Ureter (tissue), 1 donor: ENCODE measurements at places on chromosomes 6 and 20. TPM values are rescaled to one million over a fixed set of nuclear protein-coding genes. Genes with fewer than 3 reads are reported as not detected.
A peak's percentile ranks its signal among the peaks of the same experiment; 100 is the strongest.

CPNE5 gene
- 3.6 TPM for total RNA-seq

- no peak for DNase-seq
Observed at GRCh38 chr20:48222595-48223180, 437.4 kb upstream of the SULF2 start.

DNA sequence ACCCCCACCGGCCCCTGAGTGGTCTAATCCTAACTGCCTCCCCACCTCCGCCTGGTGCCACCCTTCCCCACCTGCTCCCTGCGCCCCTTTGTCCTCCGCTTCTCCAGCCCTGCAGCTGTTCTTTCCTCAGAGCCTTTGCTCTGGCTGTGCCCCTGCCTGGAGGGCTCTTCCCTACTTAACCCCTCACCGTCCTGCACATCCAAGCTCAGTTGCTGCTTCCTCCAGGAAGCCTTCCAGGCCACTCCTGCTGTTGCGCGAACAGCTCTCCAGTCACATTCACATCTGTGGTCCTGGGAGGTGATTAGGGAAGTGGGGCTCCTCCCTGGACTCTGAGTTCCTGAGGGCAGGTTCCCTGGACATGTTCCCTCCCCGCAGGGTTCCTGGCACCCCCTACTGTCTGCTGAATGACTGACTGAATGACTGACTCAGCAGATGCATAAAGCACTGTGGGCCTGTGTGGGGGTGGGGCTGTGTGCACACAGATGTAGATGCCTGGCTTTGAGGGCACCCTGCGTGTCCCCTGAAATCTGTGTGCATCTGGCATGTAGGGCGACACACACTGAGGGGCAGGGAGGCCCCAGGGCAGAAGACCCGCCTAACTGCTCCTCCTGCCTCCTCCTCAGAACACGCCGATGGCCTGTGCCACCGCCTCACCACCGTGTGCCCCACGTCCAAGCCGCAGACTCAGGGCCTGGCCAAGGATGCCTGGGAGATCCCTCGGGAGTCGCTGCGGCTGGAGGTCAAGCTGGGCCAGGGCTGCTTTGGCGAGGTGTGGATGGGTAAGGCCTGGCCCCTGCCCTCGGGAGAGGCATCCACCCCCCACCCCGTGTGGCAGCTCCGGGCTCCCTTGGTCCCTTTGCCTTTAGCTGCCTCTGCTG is 51.4 kb downstream of the SRC start:
- DNase-seq, result no peak

TNFRSF21 gene
- 267 TPM for total RNA-seq

GRCh38 chr20:25353747-25354705 is 36.6 kb downstream of the ABHD12 start:
- no peak for DNase-seq

IL20RA gene
- total RNA-seq, result 39.5 TPM

GRCh38 chr6:8441452-8441851 is 6.1 kb upstream of the SLC35B3 start:
- no peak for DNase-seq

GRCh38 chr20:35133735-35134134 is 13.4 kb downstream of the EDEM2 start:
- no peak for DNase-seq

DNA sequence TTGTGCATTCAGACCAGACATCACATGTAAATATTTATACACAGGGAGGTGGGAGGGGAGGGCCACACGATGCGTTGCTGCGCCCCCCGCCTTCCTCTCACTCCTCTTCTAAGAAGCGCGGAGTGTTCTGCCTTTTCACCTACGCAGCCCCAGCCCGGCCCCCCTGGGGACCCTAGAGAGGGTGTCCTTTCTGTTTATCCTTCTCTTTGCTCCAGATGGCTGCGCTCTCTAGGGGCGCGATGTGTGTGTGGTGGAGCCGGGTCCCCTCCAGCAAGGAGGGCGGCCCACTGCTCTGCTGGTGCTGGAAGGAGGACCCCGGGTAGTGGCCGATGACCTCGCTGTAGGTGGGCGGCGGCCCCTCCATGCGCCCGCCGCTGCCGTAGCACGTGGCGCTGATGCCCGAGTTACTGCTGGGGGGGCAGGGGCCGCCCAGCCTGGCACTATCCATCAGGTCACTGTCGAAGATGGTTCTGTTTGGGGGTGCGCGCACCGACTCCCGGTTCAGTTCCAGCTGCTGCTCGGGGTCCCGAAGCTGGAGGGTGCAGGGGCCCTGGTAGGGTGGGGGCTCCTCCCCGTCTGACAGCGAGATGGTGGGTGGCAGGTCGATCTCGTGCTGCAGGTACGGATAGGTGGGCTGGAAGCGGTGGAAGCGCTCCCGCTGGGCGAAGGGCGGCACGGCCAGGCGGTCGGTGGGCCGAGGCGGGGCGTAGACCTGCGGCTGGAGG is 31.8 kb upstream of the ZBP1 start:
- DNase-seq, result peak; percentile 37

GRCh38 chr6:130840050-130840449 is 12.8 kb downstream of the SMLR1 start:
- DNase-seq, result no peak

GRCh38 chr20:63325554-63326313 is 32.7 kb downstream of the COL20A1 start:
- DNase-seq, result no peak

GPR6 gene
- not detected for total RNA-seq
